ENCODE measurements at places on chromosomes 16 and 17.

DNA sequence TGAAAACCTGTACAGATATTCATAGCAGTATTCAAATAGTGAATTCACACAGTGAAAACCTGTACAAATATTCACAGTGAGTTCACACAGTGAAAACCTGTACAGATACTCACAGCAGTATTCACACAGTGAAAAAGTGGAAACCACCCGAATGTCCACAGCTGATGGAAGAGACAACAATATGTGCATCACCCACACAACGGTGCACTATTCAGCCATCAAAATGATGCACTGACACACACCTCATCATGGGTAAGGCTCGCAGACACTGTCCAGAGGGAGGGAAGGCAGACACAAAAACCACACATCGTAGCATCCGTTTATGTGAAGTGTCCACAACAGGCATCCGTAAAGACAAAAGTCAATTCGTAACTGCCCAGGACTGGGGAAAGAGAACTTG, 100.9 kb downstream of the VPS53 start:
- no peak for DNase-seq

DNA sequence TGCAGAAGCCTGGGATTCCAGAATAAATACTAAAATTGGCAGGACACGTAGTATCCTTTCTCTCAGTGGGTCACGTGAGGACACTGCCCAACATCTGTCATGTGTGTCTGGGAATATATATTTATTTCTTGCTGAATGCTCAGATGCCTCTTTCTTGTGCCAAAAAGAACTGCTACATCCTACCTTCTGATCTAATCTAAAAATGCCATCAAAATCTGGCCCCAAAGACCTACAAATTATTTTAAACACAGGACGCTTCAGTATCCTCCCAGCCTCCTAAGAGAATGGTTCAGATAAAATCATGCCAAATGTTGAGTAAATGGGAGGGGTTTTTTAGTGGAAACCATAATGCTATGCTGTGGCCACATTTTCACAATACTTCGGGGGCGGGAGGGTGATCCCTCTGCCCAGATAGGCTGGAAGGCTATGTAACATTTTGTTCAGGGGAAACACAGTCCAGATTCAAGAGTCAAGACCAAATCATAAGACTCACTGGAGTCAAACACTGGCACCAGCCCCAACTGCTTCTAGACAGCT, 22.9 kb upstream of the CORO6 start:
- peak; percentile 80 for DNase-seq

DNA sequence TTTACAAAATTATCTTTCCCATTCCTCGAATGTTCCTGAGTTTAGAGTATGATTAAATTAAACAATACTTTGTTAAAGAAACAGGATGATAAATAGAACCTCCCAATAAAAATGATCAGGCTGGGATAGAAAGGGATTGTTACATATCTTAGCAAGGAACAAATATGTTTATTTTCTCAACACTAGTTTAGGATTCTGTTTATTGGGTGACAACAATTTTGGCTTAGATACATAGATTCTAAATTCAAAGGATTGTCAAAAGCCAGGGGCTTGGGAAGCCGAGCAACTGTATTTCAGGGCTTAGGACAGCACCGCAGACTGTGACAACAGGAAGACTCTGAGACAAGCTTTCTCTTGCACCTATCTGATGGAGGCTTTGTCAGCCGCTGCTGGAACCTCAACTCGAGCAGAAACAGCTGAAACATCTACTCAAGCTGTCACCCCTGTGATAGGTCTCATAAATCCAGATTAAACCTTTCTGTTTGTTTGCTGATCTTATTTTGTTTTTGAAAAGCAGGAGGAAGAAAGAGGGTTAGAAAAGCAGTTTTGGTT, 562.8 kb upstream of the ZFHX3 start:
- no peak for DNase-seq

- no peak for DNase-seq
Measured at GRCh38 chr16:11835891-11836649, 15.3 kb downstream of the RSL1D1 start.

DNA sequence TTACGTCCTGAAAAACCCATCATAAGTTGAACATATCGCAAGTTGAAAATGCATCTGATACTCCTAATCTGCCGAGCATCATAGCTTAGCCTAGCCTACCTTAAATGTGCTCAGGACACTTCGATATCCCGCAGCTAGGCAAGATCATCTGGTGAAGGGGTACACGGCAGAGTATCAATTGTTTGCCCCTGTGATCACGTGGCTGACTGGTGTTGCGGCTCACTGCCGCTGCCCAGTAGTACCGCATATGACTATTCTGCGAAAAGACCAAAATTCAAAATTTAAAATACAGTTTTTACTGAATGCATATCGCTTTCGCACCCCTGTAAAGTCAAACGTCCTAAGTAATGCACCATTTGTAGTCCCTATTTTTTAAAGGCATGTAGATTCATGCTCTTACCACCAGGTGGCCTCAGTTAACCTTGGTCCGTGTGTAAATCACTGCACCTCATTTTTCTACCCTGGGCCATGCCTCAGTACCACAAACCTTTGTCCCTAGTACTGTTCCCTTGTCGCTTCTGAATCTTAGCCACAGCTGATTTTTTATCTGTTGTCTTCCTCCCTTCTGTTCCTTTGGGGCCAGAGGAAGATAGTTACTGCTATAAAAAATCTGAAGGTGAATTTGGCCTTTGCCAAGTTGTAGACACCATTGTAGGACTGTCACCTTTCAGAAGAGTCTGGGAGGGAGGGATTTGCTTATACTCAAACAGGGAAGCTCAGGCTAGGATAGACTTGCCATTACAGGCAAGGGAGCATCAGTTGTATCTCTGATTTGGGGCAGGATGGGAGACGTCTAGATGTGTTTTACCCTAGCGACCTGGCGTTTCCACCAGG, 34.4 kb downstream of the WWP2 start:
- DNase-seq: peak; percentile 61

DNA sequence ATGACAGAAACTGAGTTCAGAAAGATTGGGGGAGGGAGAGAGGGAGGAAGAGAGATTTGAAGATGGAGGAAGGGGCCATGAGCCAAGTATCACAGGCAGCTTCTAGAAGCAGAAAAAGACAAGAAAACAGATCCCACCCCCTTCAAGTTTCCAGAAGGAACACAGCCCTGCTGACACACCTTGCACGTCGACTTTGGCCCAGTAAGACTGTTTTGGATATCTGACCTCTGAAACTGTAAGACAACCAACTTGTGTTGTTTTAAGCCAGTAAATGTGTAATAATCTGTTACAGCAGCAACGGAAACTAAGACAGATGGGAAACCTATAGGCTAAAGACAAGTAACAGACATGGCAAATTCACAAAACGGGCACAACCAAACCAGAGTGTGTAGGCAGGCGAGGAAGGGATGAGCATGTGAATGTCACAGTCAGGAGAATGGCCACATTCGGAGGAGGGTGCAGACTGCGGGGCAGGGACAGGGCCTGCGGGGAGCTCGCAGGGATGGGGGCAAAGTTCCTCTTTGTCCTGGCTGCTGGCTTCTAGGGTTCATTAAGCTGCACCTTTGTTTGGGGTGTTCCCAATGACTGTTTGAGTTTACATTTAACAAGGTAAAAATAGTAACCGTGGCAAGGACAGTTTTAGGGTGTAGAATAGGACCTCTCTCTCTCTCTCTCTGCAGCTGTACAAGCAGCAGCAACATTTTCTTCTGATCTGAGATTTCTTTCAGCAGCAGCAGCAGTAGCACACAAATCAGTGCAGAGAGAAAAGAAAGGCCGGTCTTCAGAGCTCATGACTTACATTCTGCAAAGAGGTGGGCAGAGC, 18.3 kb upstream of the ATP2C2 start:
- no peak for DNase-seq

DNA sequence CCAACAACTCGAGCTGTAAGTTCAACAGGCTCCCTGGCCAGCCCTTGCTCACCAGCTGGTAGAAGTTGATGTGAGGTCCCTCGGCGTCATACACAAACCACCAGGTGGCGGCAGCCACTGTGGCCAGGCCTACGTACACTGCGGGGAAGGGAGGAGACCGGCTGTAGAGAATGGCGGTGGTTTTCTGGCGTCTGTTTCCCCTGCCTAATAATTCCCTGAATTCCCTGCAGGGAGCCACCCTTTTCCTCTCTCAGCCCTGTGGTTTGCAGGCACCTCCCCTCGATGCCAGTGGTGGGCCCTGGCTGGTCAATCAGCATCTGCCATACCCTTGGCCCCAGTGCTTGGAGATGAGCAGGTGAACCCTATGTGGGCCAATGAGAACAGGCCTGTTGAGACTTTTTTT, 18.9 kb upstream of the P2RX1 start:
- peak; percentile 59 for DNase-seq

GRCh38 chr16:67537636-67538591, 9.3 kb downstream of the RIPOR1 start:
- DNase-seq: peak; percentile 59

- no peak for DNase-seq
Measured at GRCh38 chr16:50606431-50607050, 58.3 kb downstream of the NKD1 start.

- no peak for DNase-seq
Measured at GRCh38 chr16:28846933-28847273, 755 bp upstream of the TUFM start.

DNA sequence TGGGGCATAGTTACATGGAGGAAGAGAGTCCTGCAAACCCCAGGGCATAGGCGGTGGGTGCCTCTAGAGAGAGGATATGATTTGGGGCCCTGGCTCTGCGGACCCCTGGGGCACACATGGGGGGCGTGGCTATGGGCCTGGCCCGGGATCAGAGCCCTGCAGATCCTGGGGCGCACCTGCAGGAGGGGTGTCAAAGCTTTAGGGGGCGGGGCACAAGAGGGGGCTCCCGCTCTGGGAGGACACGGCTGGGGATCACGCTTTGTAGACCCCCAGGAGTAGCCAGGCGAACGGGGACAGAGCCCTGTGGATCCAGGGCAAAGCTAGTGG, 497 bp downstream of the BCL7C start:
- peak; percentile 33 for DNase-seq

DNA sequence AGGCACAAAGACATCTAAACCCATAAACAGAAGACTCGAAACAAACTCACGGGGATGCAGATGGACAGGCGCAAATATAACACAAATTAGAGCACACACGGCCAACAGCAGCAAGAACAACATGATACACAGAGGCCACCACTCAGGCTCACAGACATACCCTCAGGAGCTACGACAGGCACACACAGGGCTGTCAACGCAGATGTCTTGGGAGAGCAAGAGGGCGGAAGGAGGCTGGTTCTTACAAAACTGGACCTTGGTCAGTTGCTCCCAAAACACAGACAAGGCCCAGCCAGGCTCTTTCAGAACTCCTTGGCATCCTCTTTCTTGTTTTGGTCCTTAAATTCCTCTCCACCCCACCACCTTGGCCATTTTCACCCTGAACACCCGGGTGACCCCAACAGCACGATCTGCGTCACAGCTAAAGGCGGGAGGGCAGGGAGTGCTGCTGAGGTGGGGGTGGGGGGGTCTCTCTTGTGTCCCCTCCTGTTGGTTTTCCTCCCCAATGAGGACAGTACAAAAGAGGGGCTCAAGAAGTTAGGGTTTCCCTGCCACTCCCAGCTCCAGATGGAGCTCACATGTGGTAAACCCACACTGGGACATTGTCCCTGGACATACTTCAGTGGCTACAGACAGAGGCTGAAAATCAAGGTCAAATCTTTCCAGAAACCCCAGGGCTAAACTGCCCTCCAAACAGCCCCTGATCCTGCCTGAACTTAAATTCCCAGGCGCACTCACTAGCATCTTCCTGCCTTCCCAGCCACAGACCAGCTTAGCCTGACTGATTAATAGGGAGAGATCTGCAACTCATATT, 221.3 kb downstream of the C16orf78 start:
- DNase-seq: no peak

- DNase-seq: no peak
Measured at GRCh38 chr16:4003166-4003565, 113.1 kb downstream of the ADCY9 start.

DNA sequence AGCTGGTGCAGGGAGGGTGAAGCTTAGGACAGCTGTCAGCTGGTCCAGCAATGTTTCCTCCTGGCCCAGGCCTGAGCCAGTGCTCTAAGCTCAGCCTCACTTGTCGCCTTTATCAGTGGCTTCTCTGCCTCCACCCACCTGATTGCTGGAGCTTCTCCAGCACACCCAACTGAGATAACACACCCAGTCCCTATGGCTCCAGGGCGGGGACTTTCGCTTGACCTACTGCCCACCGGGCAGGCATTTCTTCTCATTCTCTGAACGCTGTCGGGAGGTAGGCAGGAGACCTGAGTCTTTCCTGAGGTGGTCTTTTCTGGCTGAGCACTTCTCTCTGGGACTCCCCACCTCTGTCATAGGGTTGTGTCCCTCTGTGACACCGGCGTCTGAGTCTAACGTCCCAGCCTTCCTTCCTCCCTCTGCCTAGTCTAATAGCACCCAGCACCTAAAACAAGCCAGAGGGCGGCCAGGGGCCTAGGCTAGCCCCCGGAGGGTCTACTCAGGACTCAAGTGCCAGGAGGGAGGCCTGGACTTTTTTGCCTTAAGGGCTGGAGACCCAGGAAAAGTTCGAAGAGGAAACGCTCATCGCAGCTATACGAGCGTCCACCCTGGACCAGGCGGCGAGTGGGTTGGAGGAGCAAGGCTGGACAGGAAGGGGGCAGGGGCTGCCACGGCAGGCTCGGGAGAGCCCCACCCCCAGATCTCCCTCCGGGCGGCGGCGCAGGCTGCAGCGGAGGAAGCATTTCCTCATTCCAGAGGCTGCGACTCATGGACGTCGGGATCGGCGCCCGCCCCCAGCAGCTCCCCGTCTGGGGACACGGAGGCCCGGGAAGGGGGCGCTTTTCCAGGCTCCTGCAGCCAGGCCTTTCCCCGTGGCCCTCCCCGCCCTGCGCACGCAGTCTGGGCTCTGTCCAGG, 756 bp downstream of the TAX1BP3 start:
- DNase-seq: peak; percentile 49

- peak; percentile 25 for DNase-seq
Measured at GRCh38 chr17:80782536-80783427, 208.9 kb upstream of the CHMP6 start.

GRCh38 chr17:51526507-51526906, 266.2 kb downstream of the UTP18 start:
- DNase-seq: no peak

DNA sequence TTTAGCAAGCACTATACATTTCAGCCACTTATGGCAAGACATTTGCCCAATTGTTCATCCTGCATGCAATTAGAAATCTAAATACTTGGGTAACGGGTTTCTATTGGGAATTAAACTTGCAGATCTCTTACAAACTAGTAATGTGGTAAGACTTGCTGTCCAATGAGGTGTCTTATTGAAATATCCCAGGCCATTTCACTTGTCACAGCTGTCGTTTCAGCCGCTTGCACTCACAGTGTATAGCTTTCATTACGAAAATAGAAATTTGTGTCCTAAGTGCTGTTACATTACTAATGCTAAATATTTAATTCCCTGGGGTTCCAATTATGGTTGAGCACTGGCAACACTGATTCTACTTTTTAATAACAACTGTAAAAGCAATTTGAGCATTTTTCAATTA, 40.3 kb upstream of the IRX5 start:
- no peak for DNase-seq

- DNase-seq: peak; percentile 20
Measured at GRCh38 chr16:78209951-78210661, 110.7 kb downstream of the WWOX start.

DNA sequence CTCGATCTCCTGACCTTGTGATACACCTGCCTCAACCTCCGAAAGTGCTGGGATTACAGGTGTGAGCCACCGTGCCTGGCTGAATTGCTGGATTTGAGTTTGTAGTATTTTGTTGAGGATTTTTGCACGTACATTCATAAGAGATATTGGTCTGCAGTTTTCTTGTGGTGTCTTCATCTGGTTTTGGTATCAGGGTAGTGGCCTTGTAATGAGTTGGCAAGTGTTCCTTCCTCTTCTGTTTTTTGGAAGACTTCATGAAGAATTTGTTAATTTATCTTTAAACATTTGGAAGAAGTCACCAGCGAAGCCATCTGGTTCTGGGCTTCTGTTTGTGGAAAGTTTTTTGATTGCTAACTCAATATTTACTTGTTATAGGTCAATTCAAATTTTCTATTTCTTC, 26.9 kb downstream of the SPNS3 start:
- DNase-seq: no peak
